ENCODE measurements at places on chromosomes 16 and 17.

GRCh38 chr17:80461528-80462160, 14.8 kb downstream of the NPTX1 start:
- DNase-seq: no peak

DNA sequence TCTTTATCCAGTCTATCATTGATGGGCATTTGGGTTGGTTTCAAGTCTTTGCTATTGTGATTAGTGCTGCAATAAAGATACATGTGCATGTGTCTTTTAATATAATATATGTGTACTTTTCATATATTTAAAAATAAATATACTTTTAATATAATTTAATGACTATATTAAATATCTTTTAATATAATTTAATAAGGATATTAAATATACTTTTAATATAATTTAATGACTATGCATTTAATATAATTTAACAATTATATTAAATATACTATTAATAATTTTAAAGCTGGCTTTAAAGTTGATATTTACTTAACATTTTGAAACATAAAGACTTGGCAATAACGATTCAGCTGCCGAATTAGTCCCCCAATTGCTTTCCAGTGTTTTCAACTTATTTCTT, 1.2 kb downstream of the CCL23 start:
- no peak for DNase-seq

DNA sequence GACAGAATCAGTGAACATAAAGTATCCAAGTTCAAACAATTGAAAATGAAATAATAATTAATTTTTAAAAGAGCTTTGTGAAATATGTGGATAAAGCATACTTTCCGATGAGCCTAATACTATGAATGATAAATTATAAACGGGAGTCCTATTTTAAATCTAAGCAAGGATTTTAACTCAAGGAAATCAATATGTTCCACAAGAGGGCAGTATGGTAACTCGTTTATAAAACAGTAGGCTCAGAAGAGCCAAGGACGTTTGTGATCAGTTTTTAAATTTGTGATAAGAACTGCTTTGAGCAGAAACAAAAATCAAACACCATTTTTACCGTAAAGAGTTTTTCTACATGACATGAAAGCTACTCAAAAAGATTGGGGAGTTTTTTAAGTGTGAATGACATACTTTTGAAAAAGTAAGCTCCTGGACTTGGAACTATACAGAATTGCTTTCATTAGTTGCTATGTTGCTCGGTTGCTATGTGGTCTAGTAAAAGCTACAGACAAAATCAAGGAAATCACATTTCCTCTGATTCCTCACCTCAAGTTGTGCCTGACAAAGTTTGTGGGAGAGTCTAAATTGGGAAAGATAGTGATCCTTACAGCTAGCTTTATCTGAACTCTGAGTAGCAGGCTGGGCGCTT, 11.8 kb upstream of the TEKT1 start:
- peak; percentile 77 for DNase-seq

GRCh38 chr16:2457946-2458345, 2.0 kb upstream of the TEDC2 start:
- no peak for DNase-seq

DNA sequence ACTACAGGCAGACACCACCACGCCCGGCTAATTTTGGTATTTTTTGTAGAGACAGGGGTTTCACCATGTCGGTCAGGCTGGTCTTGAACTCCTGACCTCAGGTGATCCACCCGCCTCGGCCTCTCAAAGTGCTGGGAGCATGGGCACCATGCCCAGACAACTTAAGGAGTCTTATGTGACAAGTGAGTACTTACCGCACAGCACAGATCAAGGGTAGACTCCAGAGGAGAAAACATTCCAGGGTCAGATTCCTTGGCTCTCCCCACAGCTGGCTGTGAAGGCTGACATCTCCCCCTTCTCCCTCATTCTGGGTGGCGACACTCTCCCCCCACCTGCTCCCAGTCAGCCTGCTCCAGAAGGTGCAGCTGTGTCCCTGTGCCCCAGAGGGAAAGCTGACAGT, 10.6 kb downstream of the ZSCAN10 start:
- DNase-seq: no peak

DNA sequence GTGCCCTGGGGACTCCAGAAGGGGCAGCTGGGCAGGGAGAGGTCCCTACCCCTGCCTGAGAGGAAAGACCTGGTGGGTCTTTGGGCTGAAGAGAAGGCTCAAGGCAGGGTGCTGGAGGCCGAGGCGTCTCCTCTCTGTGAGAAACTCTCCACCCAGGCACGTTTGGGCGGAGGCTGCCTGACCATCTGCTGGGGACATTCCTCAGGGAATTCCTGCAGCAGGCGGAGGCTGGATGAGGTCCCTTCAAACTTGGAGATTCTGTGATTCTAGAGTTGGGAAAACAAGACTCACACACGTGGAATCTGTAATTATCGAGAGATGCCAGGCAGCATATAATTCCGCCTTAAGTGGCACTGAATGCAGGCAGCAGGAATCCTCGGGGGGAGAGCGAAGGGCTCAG, 21.1 kb upstream of the PHF12 start:
- DNase-seq: no peak

GRCh38 chr16:54346041-54346440, 59.5 kb upstream of the IRX3 start:
- no peak for DNase-seq

GRCh38 chr17:46002311-46002972, 3.4 kb downstream of the STH start:
- DNase-seq: peak; percentile 53

- no peak for DNase-seq
Observed at GRCh38 chr16:22240023-22240710, 34.1 kb downstream of the EEF2K start.

- peak; percentile 39 for DNase-seq
Observed at GRCh38 chr16:12459391-12460063, 344.2 kb downstream of the CPPED1 start.

GRCh38 chr16:30894540-30895368, 877 bp upstream of the BCL7C start:
- no peak for DNase-seq

DNA sequence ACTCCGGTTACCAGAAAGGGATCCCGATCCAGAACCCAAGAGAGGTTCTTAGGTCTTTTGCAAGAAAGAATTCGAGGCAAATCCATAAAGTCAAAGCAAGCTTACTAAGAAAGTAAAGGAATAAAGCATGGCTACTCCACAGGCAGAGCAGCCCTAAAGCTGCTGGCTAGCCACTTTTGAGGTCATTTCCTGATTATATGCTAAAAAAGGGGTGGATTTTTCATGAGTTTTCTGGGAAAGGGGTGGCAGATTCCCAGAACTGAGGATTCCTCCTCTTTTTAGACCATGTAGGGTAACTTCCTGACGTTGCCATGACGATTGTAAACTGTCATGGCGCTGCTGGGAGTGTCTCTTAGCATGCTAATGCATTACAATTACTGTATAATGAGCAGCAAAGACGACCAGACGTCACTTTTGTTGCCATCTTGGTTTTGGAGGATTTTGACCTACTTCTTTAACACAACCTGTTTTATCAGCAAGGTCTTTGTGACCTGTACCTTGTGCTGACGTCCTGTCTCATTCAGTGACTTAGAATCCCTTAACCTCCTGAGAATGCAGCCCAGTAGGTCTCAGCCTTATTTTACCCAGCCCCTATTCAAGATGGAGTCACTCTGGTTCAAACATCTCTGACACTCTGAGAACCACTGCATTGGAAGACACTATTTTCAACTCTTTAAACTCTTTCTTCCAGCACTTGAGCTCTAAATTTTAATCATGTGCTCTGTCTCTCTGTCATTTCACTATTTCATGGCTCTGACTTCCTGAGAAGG, 203.6 kb upstream of the CACNG3 start:
- no peak for DNase-seq

DNA sequence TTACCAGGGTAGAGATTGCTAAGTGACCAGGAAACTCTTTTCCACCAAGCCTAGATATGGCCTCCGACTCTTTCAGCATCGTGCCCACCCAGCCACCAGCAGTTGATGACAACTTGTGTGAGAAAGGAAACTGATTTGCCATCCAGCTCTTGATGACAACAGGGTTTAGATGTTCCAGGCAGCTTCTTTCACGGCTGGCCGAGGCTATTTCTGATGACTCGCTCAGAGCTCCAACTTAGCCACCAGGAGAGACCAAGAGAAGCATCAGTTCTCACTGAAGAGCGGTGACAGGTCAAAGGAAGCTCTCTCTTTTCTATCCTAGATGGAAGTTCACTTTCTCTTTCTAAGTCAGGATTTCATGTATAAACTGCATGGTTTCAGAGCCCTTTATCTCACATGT, 61.2 kb downstream of the MPHOSPH6 start:
- no peak for DNase-seq

GRCh38 chr16:70779361-70779760, 21.6 kb downstream of the VAC14 start:
- no peak for DNase-seq

DNA sequence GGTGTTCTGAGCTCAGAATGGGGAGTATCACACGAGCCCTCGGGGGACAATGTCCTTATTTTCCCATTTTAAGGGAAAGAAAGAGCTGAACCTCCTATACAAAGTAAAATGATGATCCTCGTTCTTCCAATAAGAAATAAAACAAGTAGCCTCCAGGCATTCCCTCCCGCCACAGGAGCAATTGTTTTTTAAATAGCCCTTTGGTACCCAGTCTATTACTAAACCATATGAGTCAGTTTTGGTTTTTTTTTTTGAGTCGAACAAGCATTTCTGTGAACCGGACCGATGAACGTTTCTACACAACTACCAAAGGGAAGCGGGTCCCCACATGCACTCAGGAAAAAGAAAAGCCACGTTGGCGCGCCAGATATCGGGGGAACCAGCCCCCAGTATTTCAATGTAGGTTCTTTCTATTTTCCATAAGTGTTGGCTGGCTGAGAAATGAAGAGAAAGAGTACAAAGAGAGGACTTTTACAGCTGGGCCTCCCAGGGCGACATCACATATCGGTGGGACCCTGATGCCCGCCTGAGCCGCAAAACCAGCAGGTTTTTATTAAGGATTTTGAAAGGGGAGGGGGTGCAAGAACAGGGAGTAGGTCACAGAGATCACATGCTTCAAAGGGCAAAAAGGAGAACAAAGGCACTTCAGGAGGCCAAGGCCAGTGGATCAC, 3.8 kb upstream of the DCXR start:
- DNase-seq: no peak

GRCh38 chr16:57471852-57472664, 9.6 kb downstream of the POLR2C start:
- DNase-seq: no peak

DNA sequence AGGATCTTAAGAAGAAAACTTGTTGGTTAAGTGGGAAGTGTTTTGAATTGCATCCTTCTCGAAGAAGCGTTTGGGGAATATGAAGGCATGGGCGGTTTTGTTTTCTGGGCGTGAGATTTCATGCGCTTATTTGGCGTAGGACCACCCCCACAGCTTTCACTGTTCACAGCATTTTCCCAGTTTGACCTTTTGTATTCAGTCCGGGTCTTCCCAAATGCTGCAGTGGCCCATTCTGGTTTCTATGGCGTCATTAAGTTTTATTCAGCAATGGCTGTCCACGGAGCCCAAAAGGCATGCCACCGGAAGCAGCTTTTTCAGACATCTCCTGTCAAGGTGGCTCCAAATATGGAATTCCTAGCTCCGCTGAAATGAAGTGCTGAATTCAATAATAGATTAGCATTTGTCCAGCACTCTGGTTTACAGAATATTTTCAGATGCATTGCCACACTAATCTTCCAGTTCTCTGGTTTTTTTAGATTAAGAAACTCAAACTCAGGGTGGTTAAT, 90.6 kb upstream of the FBXO47 start:
- DNase-seq: no peak

DNA sequence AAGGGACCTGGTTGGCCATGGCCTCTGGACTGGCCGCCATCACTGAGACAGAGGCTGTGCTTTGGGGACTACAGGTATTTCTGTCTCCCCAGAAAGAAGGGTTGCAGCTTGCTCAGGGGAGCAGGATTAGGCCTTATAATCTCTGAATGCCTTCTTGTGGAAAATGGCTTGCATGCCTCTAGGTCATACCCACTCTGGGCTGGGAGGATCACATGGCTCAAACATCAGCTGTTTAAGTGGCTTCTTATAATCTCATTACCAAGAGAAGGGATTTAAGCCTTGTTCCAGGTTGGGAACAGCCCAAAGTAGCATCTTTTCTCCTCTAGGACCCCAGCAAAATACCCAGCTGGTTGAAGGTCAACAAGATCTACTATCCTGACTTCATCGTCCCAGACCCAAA, 19.1 kb downstream of the LIG3 start:
- DNase-seq: no peak

- peak; percentile 52 for DNase-seq
Observed at GRCh38 chr17:82458885-82459424, 414 bp downstream of the NARF start.

DNA sequence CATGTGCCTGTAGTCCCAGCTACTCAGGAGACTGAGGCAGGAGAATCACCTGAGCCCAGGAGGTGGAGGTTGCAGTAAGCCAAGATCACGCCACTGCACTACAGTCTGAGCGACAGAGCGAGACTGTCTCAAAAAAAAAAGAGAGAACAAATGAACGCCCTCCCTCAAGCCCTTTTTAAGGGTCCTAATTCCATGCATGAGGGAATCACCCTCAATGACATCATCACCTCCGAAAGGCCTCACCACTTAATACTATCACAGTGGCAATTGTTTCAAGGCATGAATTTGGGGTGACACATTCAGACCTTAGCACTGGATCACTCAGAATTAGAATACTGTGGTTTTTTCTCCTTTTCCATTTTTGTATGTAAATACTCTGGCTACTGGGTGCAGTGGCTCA, 57.8 kb downstream of the CHD9NB start:
- DNase-seq: no peak

DNA sequence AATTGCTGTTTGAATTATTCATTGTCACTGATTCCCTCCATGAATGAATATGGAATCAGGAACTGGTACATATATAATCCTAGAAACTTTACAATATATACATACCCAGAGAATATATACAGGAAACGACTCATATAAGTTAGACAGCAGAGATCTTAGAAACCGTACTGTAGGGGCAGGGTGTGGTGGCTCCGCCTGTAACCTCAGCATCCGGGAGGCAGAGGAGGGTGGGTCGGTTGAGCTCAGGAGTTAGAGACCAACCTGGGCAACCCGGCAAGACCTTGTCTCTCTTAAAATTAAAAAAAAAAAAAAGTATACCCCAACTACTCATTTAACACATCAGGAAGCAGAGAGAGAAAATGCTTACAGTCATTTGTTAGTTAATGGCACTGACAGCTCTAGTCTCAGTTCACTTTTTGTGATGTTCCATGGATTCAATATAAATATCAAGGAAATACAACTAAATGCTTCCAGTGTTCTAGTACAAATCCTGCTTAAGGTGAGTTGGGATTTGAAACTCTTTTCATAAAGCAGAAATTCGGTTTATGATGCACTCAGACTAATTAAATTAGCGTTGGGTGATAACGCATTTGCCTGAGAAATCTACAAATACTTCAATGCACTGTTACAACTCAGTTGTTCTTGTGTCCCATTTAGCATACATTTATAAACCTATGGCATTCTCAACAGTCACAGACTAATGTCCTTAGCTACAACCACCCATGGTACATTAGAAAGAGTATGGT, 5.6 kb downstream of the GLG1 start:
- DNase-seq: no peak

- DNase-seq: no peak
Observed at GRCh38 chr17:30964876-30965275, 6.0 kb upstream of the RNF135 start.
